ENCODE measurements at places on chromosomes 11 and 22.

DNA sequence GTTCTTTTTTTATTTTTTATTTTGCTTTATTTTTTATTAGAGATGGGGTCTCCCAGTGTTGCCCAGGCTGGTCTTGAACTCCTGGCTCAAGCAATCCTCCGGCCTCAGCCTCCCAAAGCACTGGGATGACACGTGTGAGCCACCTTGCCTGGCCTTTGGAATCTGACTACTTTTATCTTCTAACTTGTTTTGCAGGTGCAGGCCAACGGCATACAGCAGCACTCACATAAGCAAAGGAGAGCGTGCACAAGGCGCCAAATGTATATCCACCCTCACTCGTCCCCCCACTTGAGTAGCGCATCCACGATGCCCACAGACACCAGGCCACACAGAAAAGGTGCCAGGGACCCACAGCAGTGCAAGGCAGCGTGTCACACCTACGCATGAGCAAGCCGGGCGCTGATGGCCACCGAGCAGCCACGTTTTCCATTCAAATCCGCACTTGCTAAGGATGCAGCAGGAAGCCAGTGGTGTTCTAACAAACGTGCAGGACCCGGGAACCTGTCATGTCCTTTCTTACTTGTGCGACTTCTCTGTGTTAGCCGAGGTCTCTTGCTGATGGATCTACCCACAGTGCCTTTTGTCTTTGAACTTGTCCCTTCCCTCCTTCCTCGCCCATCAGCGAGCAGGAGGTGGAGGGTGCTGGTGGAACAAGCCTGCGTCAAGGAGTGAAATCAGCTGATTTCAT, 5.9 kb downstream of the ASCL2 start:
- no peak for DNase-seq

GRCh38 chr22:27105142-27106025, 448.0 kb downstream of the MIAT start:
- no peak for DNase-seq

DNA sequence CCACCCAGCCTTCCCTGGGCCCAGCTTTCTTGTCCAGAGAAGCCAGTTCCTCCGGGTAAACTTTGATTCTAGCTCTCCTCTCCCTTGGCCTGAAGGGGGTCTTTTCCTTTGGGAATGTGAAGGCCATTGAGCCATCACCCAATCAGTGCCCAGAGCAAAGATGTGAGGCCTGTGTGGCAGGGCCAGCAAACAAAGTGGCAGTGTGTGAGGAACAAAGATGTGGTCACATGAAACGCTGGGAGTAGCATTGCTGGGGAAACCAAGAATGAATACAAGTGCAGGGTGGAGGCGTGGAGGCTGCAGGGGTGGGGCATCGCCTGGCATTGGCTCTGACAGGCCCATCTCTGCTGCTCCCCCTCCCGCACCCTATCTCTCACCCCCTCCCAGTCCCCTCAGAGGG, 91.9 kb upstream of the BID start:
- no peak for DNase-seq

DNA sequence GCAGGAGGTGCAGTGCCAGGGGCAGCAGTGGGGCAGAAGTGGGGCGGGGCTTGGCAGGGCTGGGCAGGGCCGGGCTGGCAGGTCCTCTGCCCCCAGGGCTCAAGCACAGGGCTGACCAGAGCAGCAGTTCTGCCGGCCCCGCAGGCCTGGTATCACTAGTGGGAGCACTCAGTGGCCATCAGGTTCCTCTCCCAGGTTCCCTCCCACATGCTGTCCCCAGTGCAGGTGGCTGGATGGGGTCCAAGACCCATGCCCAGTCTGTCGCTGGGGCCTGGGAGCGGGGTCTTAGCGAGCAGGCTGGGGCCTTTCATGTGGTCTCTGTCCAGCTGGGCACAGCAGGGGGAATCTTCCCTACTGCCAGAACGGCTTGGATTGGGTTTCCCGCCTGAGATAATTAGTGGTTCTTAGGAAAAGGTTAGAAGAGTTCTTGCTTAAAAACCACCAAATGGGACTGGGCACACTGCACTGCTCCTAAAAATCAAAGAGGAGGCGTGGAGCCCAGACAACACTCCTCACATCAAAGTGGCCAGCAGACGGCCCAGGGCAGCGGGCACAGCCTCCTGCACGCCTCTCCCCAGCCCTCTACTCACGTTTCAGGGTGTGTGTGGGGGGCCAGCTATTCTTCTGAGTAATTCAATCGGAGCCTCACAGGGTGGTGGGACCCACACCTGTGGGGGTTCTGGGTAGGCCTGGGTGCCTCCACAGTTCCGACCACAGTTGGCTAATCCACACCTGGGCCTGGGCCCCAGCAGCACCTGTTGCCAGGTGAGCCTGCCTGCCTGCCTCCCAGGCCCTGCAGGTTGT, 45.6 kb downstream of the TPCN2 start:
- DNase-seq, result no peak

DNA sequence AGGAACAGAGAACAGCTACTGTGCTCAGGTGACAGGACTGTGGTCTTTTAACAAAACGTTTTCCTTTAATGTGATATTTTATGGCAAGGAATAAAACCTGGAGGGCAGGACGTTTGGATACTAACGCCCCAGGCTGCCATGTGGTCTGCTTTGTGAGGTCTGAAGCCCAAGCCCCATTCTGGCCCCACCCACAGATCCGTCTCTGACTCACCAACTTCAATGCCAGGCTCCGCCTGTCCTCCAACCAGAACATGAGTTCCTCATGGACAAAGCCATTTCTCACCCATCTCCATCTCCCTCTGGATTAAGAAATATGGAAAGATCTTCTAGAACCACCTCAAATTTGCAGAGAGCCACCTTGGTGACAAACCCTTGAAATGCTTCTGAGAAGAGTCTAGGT, 148.8 kb downstream of the CRYBB2 start:
- DNase-seq, result no peak

GRCh38 chr11:132910011-132910760, 622.1 kb downstream of the OPCML start:
- no peak for DNase-seq

GRCh38 chr11:13376838-13377237, 86.2 kb downstream of the BTBD10 start:
- DNase-seq, result no peak

GRCh38 chr11:6681949-6682348, 1.2 kb downstream of the MRPL17 start:
- no peak for DNase-seq

GRCh38 chr22:41561335-41561734, 525 bp downstream of the CSDC2 start:
- no peak for DNase-seq

DNA sequence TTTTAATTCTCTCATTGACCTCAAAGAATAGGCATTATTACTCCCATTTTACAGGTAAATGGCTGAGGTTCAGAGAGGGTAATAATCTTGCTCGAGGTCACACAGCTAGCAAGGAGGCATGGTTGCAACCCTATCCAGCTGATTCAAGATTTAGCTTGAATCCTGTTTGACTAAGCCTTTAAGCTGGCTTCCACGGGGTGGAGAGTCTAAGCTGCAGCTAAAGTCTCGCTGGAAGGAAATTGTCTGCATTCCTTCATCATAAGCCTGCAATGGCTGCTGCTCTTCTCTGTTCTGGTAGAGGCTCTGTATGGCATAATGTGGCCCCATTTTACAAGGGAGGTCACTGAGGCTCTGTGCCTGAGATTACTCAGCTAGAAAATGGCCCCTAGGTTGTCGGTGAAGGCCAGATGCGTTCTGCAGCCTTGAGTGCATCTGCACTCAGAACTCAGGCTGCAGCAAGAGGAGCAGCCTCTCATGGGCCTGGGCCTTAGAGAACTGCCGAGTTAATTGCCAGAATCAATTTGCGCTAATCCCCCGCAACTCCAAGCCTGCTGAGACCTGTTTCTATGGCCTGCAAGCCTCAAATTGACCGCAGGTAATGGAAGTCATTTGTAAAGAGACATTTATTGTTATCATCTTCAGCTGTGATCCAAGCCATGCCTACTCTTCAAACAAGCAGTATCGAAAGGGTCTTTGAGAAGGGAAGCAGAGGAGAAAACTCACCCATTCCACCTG, 44.1 kb upstream of the SEZ6L start:
- DNase-seq, result no peak

DNA sequence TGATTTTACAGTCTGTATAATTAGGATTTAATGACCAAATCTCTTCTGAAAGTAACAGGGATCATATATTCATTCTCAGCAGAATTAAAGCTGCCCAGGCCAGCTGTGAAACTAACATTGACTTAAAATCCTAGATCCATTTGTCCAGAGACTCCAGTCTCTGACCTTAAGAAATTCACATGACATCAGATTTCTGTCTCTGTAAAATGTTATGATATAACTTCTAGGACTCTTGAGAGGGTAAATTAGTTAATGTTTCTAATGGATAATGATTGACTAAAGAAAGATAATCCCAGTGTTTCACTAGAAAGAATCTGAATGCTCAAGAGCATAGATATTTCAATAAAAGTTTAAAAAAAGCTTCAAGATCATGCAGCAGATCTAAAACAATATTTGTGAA, 6.3 kb downstream of the NOX4 start:
- no peak for DNase-seq

- no peak for DNase-seq
Measured at GRCh38 chr11:20337526-20338154, 25.9 kb upstream of the HTATIP2 start.

- no peak for DNase-seq
Measured at GRCh38 chr22:45238957-45239680, 1.6 kb downstream of the KIAA0930 start.

DNA sequence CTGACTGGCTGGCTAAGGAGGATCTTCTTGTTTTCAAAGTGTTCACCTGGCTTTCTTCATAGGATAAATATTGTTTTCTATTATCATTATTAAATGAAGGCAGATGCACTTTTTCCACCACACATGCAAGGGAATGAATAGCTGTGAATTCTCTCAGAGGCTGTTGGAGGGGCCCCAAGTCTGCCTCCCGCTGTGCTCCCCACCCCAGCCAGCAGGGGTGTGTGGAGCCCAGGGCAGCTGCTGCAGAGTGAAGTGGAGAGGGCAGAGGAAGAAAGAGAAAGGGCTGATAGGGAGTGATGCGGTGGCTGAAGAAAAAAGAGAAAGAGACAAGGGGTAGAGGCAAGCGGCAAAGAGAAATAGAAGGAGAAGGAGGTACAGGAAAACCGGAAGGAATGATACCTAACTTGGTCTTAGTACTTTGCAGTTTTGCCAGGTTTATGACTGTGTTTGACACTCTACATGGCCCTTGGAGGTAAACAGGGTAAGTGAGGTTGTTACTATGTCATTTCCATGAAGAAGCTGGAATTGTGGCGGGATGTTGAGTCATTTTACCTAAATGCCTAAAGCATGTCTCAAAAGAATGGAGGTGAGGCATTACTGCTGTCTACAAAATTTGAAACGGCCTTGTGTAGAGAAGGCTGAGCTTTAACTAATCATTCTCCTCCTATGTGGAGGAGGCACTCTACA, 145.7 kb upstream of the B3GAT1 start:
- no peak for DNase-seq

GRCh38 chr11:7514099-7514591, 346 bp downstream of the PPFIBP2 start:
- DNase-seq, result no peak

DNA sequence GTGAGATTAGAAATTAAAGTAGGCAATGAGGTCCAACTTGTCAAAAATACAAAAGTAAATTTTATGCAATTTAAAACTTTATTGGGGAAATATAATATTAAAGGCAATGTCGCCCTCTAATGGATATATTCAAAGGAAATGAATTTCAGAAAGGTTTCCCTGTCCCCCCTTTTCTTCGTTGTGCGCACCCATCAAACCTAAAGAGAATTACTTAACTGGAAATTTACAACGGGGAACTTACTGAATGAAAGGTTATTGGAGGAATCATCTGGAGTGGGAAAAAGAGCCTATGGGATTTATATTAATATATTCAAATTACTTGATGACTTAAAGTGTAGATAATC, 1.7 kb upstream of the ABTB2 start:
- no peak for DNase-seq
